ENCODE measurements at places on chromosomes 13 and 19.
A peak's percentile ranks its signal among the peaks of the same experiment; 100 is the strongest.

- no peak for DNase-seq
These were observed 145.5 kb downstream of the DLEU7 start for GRCh38 chr13:50697746-50698539.

DNA sequence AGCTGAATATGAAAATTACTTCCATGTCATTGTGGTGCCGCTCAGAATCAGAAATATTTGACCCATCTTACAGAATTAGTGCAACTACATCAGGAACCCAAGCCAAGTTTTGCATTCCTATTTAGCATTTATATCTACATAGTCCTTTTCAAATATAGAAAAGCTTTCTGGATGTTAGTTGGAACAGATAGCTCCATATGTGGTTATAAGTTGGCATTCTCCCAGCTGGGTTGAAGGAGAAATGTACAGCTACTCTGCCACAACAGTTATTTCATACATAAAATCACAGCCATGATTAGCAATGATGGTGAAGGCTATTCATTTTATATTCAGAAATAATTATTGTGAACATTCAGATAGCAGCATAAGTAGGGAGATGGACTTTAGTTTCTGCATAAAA, 28.2 kb downstream of the HPN start:
- no peak for DNase-seq

DNA sequence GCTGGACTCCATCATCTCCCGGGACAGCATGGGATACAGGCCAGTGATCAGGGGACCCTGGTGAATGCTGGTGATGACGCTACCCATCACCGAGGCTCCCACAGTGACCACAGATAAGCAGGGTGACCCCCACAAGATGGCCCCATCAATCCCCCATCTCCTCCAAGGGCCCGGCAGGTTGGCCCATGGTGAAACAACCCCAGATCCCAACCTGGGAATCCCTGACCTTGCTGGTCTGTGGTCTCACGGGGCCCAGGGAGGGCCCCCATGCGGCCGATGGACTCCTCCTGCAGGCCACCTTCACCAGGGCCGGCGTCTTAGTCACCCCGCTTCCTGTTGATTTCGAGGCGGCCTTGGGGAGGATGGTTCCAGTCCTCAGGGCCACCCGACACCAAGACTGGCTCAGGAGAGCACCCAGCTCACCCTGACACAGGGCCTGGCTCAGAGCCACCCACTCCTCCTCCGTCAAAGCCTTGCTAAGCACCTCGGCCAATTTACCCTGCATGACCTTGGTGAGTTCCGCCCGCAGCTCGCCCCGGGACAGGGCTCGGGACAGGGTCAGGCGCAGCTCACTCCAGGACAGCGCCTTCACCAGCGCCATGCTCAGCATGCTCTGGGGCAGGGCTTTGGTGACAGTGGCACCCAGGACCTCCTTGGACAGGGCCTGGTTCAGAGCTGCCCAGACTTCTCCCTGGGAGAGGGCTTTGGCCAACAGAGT, 10.0 kb downstream of the IQCN start:
- DNase-seq, result no peak

DNA sequence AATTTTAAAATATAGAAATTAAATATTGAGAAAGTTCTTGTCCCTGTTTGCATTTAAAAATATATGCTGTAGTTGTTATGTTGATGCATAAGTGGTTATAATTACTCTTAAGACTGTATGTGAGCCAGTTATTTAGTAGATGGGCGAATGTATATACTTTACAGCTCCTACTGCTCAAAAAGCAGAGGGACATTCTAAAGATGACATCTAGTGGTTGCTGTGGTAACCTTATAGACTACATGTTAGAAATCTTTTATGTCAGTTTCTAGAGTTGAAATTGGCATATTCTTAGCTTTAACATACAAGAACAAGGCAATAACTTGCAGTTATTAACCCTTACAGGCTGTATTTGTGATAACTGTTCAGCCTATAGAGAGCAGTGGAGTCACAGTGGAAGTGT, 160.5 kb downstream of the OLFM4 start:
- no peak for DNase-seq

DNA sequence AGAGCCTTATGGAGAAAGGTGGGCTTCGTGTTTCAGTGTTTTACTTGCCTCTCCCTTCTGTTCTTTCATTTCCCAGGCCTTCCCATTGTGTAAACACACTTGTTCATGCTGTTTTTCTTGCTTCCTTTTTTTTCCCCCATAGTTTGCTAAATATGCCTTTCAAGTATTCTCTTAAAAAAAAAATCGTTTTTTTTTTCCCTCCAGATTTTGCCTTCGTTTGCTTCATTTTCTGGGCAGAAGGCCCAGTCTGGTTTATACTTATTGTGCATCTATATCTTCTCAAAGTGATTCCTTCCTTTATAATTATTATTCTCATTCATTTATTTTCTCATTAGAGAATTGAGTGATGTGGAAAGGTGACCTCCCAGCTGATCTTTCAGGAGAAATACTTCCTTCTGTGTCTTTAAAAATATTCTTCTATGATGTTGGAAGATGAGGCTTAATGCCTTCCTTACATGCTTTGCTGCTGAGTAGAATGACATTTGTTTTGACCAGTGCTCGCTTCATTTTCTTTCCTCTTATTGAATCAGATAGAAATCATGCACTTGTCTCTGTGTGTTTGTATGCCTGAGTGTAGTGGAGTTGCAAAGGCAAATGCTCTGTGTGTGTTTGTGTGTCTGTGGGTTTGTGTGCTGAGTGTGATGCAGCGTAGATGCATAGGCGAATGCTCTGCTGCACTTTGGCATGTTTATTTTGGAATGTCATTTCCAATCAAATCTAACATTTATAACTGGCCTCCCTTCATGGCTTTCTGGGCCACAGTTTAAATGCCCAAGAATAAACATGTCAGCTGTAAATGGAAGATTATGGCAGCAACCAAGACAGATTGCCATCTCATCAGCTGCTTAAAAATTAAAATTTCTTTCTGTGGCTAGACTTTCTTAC, 591.4 kb downstream of the FGF9 start:
- DNase-seq, result no peak

DNA sequence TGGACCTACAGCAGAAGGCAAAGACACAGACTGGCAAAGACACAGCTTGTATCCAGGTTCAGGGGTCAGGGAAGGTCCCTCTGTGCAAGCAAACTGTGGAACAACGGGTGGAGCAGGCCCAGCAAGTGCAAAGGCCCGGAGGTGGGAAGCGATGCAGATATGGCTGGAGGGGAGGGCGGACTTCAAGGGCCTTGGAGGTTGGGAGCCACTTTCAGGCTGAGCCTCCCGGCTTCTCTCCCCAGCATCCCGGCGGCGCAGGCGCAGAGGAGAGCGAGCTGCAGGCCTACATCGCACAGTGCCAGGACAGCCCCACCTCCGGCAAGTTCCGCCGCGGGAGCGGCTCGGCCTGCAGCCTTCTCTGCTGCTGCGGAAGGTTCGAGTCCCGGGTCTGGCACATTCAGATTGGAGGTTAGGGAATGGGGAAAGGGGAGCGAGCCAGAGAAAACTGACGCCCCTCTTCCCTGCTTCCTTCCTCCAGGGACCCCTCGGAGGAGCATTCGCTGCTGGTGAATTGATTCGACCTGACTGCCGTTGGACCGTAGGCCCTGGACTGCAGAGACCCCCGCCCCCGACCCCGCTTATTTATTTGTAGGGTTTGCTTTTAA, 2.1 kb upstream of the PNPLA6 start:
- DNase-seq, result no peak

GRCh38 chr19:18300930-18301717, 19.7 kb upstream of the JUND start:
- no peak for DNase-seq

- no peak for DNase-seq
These were observed 14.9 kb downstream of the SH3GL1 start for GRCh38 chr19:4385291-4386040.

DNA sequence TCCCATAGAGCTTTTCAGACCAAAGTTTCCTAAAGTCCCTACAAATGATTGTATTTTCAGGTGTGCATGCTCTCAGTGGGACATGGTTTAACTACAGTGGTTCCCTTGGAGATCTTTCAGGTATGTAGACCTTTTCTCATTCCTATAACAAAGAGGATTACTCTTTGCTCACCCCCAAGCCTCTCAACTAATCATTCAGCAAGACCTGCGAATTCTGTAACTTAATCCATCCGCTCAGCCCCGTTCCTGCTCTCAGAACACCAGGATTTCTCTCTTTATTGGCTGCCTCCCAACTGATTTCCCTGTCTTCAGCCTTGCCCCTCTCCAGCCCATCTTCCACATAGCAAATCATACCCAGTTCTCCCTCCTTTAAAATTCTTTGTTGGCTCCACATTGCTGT, 253.6 kb downstream of the MTUS2 start:
- DNase-seq, result no peak

GRCh38 chr13:79171141-79172061, 234.7 kb downstream of the RBM26 start:
- no peak for DNase-seq

- no peak for DNase-seq
These were observed 837.3 kb upstream of the KLHL1 start for GRCh38 chr13:70945506-70945905.

- no peak for DNase-seq
These were observed 52.5 kb downstream of the FLT3 start for GRCh38 chr13:28047757-28048388.

- no peak for DNase-seq
These were observed 4.1 kb upstream of the PSMD8 start for GRCh38 chr19:38370299-38370698.

- DNase-seq, result peak; percentile 13
These were observed 502.4 kb downstream of the MYO16 start for GRCh38 chr13:109131698-109132257.

DNA sequence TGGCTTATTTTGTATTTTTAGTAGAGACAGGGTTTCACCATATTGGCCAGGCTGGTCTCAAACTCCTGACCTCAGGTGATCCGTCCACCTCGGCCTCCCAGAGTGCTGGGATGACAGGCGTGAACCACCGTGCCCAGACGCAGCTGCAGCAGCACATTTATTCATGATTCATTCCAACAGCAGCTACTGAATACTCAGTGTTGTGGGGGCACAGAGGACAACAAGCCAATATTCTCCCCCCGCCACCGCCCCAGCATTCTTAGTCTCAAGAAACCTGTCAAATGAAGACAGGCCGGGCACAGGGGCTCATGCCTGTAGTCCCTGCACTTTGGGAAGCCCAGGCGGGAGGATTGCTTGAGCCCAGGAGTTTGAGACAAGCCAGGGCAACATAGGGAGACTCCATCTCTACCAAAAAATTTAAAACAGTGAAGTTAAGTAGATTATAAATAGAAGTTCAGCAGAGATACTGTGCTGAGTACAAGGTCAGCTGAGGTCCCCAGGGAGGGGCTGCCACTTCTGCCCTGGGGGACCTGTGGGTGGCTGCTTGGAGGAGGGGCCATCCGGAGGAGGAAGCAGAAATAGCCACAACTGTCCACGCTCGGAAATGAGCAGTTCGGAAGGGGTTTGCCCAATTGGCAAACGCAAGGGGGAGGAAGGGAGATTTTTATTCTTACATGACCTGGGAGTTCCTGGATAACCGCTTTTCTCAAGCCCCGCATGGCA, 4.3 kb downstream of the DOT1L start:
- no peak for DNase-seq

DNA sequence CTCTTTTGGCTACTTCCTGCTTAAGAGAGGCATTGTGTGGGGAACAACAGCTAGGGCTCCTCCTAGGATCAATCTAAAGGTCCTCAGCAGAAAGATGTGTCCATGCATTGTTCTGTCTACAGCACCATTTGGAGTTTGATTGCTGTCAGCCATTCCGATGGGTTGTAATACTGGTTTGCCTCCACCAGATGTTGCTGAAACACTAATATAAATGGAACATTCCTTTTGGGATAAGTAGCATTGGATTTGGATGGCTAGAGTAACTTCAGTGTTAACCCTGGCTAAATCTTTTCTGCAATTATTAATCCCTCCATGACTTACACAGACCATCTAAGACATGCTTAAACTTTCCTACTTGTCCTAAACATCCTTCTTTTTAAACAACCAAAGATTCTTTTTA, 104.2 kb downstream of the TDRD3 start:
- DNase-seq, result no peak

- no peak for DNase-seq
These were observed 17.6 kb downstream of the TJP3 start for GRCh38 chr19:3725640-3726310.

DNA sequence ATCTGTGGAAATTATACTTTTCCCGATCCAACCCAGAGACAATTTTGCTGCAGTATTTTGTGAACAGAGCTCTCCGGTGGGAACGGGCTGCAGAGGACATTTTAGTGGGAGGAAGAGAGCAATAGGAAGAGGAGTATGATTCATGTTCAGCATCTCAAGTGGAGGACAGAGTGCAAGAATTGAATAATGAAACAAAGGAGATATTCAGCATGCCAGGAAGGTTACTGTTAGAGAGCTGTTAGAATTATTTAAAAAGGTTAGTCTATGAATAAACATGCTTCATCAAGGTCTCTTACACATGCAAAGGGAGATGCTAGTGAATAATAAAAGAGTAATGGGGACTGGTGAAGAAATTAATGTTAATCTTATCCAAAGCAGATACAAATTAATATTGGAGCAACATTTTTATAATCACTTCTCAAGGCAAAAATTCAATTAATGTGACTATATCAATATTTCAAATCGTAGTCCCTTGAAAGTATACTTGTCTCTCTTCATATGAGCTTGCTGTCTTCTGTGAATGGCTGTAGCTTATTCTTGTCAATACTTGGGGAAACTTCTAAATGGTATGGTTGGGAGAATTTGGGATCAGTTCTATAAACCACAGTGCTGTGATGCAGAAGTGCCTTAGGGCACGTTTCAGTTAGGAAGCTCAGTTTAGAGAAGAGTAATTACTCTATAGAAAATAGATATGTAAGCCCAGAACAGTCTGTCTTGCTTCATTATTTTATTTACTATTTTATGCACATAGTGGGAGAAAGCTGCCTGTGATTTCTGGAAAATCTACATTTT, 1165.8 kb downstream of the OLFM4 start:
- DNase-seq, result no peak

DNA sequence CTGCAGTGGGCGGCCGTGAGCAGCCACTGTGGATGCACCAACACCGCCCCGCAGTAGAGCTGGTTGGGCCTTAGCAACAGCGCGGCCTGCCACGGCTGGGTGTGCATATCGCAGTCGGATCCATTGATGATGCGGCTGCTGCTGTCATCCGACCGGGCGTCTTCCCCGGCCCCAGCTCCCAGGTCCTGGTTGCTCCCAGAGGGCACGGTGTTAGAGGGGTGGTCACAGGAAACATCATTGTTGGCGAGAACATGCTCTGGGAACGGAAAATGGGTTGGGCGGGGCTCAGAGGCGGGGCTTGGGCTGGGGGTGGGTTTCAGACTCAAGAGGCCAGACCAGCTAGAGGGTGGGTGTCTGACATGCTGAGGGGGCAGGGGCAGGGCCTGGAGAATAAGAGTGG, 3.0 kb downstream of the KLK5 start:
- no peak for DNase-seq

DNA sequence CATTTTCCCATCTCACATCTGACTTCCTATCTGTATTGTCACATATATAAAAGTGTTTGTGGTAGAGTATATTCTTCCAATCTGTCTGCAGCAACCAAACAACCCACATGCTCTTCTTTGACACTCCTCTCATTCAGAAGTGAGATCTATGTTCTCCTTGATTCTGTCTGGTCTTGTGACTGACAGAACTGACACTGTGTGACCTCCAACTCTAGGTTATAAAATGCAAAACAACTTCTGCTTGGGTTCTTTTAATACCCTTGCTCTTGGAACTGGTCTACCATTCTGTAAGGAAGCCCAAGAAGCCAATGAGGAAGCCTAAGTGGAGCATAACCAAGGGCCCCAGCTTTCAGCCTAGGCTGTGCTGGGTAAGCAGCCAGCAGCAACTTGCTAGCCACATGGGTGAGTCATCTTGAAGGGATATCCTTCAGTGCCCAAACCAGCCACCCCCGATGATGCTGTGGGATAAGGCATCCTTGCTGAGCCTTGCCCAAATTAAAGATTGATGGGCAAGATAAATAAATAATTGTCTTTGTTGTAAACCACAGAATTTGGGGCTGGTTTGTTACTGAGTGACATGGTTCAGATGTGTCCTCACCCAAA, 18.4 kb upstream of the ITM2B start:
- DNase-seq, result no peak

Data from iPS DF 6.9 (cell line).